Stimulated activated CD8-positive, alpha-beta memory T cell treated with anti-CD3 and anti-CD28 coated beads, Interleukin-7, amount 100 ng/mL, for 1 hour (primary cell): ENCODE measurements at places on chromosomes 1 and 21.

DNA sequence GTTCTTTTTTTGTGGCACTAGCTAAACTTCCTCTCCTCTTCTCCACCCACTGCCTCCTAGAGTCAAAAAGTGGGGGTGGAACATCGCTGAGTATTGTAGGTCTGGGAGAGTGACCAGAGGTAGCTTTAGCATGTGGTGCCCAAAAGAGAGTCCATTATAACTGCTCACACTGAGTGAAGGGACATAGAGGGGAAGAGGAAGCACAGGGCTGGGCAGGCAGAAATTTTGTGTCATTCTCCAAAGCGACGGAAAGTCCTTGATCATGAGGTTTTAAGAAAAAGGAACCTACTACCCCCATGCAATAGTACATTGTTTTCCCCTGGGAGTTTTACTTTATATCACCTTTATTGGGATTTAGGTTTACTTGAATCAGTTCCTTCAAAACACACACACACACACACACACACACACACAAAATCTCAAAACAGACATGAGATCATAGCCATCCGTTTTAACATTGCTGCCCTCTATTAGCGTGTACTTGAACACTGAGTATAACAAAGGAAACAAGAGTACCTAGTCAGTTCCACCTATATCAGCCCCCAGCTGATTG is 4.1 kb downstream of the CD84 start:
- DNase-seq = no peak

DNA sequence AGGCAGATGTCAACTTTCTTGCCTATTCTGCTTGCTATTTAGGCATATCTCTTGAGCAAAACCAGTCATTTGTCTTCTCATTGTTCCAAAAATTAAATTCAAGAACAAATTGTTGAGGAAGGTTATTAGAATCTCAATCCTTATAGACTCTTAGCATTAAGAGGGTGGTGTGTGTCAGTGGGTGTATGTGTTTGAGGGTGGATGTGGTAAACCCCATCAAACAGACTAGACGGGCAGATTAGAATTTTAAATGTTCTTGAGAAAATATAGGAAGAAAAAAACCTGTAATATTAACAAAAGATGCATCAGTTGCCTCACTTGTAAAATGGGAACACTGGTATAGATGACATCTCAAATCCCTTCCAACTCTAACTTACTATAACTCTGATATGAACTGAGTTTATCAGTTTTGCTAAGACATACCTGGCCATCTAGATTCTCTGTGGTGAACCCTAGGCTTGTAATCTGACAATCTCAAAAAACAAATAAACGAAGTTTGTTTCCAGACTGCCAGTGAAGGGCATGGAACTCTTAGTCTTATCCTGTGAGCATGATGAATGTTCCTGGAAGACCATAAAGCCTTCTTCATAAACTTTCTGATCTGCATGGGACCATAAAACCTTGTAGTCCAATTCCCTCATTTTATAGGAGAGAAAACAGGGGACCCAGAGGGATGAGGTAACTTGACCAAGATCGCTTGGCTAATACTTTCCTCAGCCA is 176.3 kb upstream of the SGIP1 start:
- no peak for DNase-seq

DNA sequence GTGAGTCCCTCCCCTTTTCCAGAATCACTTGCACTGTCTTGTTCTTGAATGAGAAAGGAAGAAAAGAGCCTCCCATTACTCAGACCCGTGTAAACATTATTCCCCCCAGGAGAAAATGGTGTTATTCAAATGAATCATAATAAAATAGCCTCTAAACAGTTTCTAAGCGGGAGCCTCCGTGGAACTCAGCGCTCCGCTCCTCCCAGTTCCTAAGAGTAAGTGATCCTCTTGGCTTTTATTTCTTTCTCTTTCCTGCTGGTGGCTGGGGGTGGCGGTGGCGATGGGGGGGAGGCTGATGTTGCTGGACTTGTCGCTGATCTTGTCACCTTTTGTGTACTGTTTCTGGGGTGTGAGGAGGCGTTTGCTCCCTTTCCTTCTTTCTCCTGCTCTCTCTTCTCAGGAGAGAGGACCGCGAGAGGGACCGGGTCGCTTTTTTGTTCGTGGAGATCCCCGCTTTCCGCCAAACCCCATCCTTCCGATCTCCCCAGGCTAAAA is 781 bp downstream of the PROX1 start:
- DNase-seq = no peak

- DNase-seq = no peak
Observed at GRCh38 chr1:65114322-65114721, 33.7 kb upstream of the AK4 start.
